ENCODE measurements at places on chromosomes 16 and 17.

DNA sequence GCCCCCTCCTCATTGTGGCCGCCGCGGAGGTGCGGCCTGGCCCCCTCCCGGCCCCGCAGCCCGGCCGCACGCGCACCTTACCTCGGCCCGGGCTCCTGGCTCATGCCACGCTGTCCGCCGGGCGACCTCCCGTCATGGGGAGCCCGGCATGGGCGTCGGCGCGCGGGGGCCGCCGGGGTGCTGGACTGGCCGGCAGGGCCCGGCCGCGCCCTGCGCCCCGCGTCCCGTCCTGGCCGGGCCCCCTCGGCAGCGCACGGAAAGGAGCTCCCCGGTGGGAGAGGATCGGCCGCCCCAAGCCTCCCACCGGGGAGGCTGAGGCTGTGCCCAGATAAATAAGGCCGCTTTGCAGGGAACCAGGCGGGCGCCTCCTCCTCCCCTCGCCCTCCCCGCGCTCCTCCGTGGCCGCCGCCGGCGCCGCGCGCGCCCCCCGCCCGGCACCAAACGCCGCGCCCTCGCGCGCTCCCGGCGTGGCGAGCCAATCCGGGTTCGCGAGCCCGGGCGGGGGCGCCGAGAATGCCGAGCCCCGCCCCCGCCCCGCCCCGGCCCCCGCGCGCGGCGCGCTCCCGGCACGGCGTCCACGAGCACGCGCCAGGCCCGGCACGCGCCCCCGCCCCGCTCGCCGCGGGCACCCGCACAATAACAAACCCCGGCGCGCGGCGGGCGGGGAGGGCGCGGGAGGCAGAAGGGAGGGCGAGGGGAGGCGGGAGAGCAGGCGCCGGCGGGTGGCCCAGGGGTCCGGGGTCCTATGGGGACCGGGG, at the start of gene FBXL16:
Gene FBXL16 (minus strand): TSS at position 371 of the 758 bp plus-strand sequence. CDS start 8,396 bp downstream, outside the sequence.
- no peak for DNase-seq

DNA sequence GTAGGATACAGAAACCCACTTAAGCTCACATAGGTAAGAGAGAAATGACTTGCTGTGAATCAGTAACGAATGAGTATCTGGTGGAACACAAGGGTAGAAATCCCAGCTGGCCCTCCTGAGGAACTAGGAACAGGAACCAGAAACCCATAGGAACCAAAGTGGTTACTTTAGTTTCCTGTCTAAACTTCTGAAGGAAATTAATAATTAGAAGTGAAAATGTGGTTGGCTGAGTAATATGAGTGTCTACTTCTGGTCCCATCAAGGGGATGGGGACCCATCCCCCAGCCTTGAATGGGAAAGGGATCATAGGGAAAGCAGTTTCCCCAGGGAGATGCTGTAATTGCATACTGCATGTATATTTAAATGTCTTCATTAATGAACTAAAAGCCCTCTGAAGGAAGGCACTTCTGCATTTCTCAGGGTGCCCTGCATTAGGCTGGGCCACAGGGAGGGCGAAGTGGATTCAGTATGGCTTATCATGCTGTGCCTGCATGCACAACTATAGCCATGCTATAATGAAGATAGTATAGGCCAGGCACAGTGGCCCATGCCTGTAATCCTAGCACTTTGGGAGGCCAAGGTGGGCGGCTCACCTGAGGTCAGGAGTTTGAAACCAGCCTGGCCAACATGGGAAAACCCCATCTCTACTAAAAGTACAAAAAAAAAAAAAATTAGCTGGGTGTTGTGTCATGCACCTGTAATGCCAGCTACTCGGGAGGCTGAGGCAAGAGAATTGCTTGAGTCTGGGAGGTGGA, 45.6 kb downstream of the CYB5B start:
- DNase-seq: no peak

GRCh38 chr16:4748682-4749411, 14.5 kb downstream of the DNAAF8 start:
- no peak for DNase-seq

- DNase-seq: no peak
Measured at GRCh38 chr16:21611198-21611555, 11.8 kb downstream of the METTL9 start.

DNA sequence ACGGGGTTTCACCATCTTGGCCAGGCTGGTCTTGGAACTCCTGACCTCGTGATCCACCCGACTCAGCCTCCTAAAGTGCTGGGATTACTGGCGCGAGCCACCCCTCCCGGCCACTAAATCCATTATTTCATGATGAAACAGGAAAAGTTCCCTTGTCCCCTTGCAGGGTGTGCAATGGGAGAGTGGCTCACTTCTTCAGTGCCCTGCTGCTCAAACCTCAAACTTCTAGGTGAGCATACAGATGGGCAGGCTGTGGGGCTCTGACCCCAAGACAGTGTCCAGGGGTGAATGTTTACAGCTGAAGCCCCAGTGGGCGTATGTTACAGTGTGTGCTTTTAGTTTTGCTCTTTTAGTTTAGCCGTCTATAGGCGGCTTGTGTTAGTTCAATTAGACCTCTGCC, 34.7 kb downstream of the GJC1 start:
- no peak for DNase-seq

- DNase-seq: no peak
Measured at GRCh38 chr17:42849451-42850181, 1.4 kb upstream of the AOC3 start.

DNA sequence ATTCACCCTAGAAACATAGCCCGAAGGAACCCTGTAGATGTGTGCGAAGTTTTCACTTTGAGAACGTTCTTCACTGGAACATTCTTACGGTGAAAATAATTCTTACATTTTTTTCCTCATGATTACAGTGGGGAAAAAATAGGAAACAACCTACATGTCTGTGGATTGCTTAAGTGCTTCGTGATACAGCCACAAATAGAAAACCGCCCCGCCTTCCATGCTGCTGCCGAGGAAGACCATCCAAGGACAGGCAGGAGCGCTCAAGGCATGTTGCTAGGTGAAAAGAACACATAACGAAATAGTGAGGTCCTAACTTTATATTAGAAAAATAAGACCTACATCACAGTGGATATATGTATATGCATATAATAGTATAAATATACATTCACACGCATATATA, 78.8 kb downstream of the BMERB1 start:
- no peak for DNase-seq

DNA sequence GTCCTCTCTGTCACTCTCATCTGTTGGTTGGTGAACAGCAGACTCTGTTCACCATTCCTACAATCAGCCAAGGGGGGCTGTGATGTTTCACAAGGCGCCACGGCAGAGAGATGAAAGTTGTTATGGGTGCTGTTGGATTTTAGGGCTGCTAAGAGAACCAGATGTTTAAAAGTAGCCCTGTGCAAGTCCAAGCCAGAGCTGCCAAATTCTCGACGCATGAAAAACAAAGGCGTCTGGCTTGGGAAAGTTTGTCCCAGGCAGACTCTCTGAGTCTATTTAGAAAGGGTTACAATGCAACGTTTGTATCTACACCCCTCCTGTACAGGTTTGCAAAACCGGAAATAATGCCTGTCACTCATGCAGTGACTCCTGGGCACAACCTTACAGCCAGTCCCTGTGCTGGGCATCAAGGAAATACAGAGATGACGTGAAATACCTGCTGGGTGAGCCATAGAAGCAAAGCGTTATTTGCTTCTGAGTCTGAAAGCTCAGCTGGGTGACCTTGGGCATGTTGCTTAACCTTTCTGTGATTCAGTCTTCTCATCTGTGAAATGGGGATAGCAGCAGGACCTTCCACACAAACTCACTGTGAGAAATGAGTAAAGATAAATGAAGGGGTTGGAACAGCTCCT, 74.8 kb downstream of the XYLT1 start:
- no peak for DNase-seq

- no peak for DNase-seq
Measured at GRCh38 chr17:55660178-55660886, 62.3 kb downstream of the TMEM100 start.

GRCh38 chr16:7303660-7304200, 28.9 kb upstream of the RBFOX1 start:
- DNase-seq: no peak

DNA sequence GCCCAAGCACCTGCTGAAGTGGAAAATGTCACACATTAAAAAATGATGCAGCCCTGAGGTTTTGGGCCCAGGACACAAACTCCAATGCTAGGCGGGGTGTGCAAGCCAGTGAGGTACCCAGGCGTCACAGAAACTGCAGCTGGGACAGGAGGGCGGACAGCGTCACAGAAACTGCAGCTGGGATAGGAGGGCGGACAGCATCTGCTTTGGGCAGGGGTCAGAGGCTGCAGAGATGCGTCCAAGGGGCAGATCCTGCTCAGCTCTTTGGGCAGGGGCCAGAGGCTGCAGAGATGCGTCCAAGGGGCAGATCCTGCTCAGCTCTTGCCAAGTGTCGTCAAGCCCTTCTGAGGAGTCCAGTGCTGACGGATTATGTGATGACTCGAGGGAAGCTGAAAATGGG, 43.9 kb upstream of the RCVRN start:
- no peak for DNase-seq

DNA sequence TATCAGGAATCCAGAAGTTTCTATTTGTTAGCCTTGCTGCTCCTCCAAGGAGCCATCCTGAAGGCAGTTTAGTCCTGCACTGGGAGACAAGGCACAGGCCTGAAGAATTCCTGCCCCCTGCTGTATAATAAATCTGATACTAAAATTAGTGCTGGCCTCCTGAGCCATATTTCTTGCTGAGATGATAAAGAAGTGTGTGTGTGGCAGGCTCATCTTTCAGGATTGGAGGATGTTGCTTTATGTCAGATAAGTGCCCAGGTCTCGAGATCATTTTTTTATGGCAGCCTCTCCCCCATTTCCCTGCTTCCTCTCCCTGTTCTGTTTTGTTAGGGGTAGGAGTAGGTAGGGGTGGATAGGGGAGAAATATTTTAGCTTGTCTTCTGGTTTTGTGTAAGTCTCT, 26.0 kb downstream of the MSI2 start:
- DNase-seq: no peak

GRCh38 chr17:74192950-74193781, 10.3 kb upstream of the RPL38 start:
- no peak for DNase-seq

GRCh38 chr16:69880640-69881133, 70.4 kb upstream of the CLEC18A start:
- no peak for DNase-seq

GRCh38 chr17:62687997-62688396, 60.5 kb downstream of the MRC2 start:
- no peak for DNase-seq

GRCh38 chr16:50154420-50154950, 1.4 kb downstream of the TENT4B start:
- DNase-seq: peak; percentile 18

DNA sequence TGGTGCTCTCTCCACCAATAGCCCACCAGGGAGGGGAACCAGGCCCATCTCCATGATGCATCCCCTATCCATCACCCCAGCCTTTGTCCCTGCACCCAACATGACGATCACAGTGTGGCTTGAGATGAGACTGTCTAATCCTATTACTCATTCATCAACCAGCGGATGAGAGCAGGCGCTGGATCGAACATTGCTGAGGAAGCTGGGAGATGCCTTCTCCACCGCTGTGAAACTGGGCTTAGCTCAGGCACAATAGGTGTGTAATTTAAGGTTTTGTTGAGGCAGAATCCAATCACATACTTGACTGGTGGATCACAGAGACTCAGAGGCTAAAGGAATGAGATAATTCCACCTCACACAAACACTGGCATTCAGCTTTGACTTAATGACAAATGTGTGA, 64.6 kb upstream of the IRX3 start:
- no peak for DNase-seq

DNA sequence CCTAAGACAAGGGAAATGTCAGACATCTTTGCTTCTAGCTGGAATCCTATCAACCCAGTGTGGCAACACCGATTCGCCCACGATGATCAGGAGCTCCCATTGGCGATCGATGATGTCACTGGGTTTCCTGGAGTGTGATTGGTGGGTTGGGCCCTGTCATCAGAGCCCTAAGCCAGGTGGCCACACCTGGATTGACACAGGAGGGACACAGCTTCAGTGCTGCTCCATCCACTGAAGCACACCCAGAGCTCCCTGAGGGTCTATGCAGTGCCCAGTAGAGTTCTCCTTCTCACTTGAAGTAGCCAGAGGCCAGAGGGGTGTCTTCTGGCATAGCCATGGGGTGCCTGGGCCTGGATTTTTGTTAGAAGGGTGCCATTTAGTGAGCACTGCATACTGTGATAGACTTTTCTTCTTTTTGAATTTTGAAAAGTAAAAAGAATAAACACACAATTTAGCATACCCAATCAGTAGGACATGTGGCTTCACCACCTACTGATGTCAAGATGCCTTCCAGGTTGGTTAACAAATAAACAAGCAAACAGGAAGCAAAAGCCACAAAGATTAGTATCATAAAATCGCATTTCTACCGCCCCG, 77.6 kb downstream of the CMIP start:
- peak; percentile 69 for DNase-seq

- DNase-seq: no peak
Measured at GRCh38 chr17:78784352-78784751, 2.3 kb upstream of the CYTH1 start.

- DNase-seq: no peak
Measured at GRCh38 chr16:19382084-19382801, 35.4 kb upstream of the TMC5 start.

DNA sequence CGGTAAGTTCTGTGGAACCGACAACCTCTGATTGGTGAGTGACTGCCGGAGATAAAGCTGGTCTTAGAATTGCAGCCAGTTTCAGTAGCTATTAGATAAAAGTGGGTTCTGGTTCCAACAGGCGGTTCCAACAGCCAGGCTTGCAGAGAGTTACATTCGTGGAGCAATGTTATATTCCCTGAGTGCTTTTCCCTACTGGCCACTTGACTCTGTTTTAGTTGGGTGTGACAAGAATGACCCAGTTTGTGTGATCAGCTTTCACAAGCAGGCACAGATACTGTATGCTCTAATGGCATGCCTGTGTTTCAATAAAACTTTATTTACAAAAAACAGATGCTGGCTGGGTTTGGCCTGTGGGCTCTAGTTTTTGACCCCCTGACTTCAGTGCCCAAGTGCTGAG, 196.6 kb downstream of the SNX29 start:
- no peak for DNase-seq

DNA sequence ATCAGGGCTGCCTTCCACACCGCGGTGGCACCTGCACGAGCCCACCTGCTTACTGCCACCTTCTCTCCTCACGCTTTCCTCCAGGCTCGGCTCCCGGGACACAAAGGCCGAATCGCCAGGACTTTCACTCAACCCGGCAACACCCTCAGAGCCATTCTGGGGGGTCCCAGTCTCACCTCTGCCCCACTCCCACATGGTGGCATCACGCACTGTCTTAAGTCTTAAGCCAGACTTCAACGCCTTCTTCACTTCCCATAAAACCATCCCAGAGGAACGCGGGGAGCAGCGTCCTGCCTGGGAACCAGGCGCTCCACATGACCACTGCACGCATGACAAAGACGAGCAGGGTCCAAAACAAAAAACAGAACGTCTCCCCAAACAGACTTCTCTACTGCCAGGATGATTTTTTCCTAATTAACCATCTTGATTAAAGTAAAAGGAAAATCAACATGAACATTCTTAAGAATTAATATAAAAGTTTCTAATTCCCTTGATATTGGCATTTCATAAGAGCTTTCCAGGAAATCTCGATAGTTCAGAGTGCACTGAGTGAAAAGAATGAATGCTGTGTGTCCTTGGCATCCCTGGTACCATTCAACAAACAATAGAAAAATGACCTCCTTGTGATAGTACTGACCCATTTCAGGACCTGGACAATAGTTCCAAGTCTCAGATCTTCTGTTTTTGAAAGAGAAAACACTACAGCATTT, 2.6 kb downstream of the CANT1 start:
- no peak for DNase-seq

Measured in CD4-positive, alpha-beta T cell treated with Interleukin-10 for 1 hour (primary cell).